ENCODE measurements at places on chromosomes 3 and 15.

- no peaks in the 10 kb centered on the region for H3K4me1 ChIP-seq
- DNase-seq: no peak
- H3K4me3 ChIP-seq: no peak overlapping the region
- H3K27me3 ChIP-seq: peaks cover 5% of the 10 kb centered on the region
These were observed 107.0 kb upstream of the SPRED1 start for GRCh38 chr15:38145651-38146111.

DNA sequence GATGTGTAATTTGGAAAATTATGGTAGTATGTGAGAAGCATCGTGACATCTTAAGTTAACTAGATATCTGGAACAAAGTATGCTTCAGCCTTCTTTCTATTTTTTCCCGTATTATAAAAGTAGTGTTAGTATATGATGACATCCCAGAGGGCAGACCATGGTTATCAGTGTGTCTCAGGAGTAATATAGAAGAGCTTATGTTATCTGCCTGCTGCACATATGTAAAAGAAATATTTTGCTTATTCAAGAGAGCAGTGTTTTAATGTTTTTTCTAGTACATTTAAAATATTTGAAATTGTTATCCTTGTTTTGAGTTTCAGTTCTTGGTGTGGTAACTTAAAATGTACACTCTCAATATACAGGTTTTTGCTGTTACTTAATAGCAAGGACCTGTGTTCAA, 24.1 kb downstream of the PLCL2 start:
- H3K4me1 ChIP-seq: peaks cover 36% of the 10 kb centered on the region
- DNase-seq: no peak
- no peak overlapping the region for H3K27ac ChIP-seq
- H3K27me3 ChIP-seq: no peaks in the 10 kb centered on the region
- H3K4me3 ChIP-seq: no peak overlapping the region

- H3K27ac ChIP-seq: no peak overlapping the region
- no peaks in the 10 kb centered on the region for H3K27me3 ChIP-seq
- no peaks in the 10 kb centered on the region for H3K4me1 ChIP-seq
- no peak overlapping the region for H3K4me3 ChIP-seq
These were observed 381.4 kb upstream of the TGFBR2 start for GRCh38 chr3:30225021-30225420.

DNA sequence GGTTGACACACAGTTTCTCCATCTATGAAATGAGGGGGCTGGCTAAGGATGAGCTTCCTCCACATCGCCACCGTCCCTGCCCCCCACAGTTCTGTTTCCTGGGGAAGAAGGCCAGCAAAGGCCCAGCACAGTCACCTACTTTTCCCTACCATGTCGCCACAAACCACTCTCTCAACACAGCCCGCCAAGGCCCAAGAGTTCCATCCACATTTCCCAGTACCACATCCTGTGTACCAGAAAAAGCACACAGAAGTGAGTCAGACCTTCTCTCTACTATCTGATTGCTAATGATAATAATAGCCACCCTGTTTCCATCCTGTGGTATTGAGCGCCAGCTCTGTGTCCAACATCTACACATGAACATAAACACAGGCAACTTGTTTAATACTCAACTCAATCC, 30.3 kb upstream of the C15orf39 start:
- no peaks in the 10 kb centered on the region for H3K36me3 ChIP-seq
- DNase-seq: no peak
- peaks cover 4% of the 10 kb centered on the region for H3K27me3 ChIP-seq
- H3K4me3 ChIP-seq: no peak overlapping the region
- no peak overlapping the region for H3K27ac ChIP-seq

DNA sequence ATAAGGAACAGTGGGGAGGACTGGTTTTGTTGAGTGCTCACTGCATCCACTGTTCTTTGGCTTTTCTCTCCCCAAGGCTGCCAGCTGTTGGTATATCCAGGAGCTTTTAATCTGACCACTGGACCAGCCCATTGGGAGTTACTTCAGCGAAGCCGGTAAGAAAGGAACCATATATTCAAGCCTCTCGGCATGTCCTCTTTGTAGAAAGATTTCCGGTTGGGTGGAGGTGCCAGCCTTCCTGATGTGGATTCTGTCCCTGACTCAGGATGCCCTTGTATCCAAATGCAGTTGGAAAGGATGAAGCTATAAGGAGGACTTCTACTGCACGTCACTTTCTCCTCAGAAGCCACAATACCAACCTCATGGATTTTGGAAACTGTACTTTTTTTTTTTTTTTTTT, 14.2 kb downstream of the NIT2 start:
- no peaks in the 10 kb centered on the region for H3K27me3 ChIP-seq
- no peak overlapping the region for H3K27ac ChIP-seq
- no peaks in the 10 kb centered on the region for H3K4me1 ChIP-seq
- H3K36me3 ChIP-seq: peaks cover 60% of the 10 kb centered on the region

GRCh38 chr15:74200871-74201419, 1.6 kb downstream of the STRA6 start:
- H3K36me3 ChIP-seq: no peaks in the 10 kb centered on the region
- H3K4me3 ChIP-seq: no peak overlapping the region
- DNase-seq: no peak
- H3K27me3 ChIP-seq: no peaks in the 10 kb centered on the region

DNA sequence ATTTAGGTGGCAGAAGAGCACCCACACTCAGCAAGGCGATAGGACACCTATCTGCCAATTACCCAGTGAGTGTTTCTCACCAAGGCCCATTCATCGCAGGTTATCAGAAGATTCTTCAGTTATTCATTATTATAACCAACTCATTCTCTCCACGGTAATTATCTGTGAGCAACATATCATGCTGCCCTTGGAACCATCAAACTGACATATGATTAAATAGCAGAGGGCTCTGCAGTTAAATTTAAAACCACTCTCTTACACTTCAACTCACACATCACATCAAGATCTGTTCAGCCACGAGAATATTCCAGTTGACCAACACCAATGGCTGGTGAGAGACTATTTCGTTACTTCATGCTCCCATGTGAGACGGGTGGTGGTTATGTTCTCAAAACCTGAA, 489.3 kb downstream of the ERC2 start:
- H3K27ac ChIP-seq: no peak overlapping the region
- DNase-seq: no peak
- no peaks in the 10 kb centered on the region for H3K36me3 ChIP-seq
- H3K27me3 ChIP-seq: no peaks in the 10 kb centered on the region
- H3K4me1 ChIP-seq: no peaks in the 10 kb centered on the region

DNA sequence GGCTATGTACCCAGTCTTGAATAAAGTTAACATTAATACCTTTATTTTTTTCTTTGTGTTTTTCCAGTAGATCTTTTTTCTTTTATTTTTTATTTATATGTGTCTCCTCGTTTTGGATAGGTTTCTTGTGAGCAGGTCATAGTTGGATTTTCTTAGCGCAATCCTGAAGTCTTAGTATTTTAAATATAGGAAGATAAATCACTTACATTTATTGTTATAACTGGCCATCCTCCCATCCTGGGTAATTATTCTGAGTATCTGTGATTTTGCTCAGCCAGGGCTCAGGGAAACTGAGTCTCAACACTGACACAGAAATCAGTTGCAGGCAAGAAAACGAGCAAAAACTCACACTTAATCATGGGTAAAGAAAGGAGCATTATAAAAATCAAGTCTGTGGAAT, 11.6 kb upstream of the SLCO3A1 start:
- H3K4me1 ChIP-seq: no peaks in the 10 kb centered on the region
- DNase-seq: no peak
- peaks cover 23% of the 10 kb centered on the region for H3K27me3 ChIP-seq
- no peaks in the 10 kb centered on the region for H3K36me3 ChIP-seq
